Neural progenitor cell (in vitro differentiated cells): ENCODE measurements at places on chromosomes 4 and X.
A peak's percentile ranks its signal among the peaks of the same experiment; 100 is the strongest.

DNA sequence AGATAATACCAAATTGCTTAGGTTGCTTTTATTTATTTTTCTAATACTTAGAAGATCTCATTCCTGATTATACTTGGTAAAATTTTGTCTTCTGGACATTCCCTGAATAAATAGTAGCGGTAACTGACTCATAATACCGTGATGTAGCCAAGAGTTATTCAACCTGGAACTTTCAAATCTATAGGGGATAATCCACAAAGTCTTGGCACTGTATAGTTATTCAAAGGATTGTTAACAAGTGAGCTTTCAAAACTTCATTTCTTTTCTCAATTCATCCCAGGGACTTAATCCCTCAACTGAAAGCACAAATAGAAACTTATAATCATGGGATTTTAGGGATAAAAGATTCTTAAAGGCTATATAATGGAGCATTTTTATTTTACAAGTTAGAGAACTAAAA, 1383.3 kb downstream of the FAM133A start:
- peaks cover 5% of the 10 kb centered on the region for H3K4me1 ChIP-seq
- H3K36me3 ChIP-seq: no peaks in the 10 kb centered on the region
- H3K27ac ChIP-seq: no peak overlapping the region
- no peak overlapping the region for H3K4me3 ChIP-seq

GRCh38 chr4:657834-658667, 16.0 kb downstream of the ATP5ME start:
- no peak for DNase-seq
- no peaks in the 10 kb centered on the region for H3K4me1 ChIP-seq
- no peaks in the 10 kb centered on the region for H3K27me3 ChIP-seq

DNA sequence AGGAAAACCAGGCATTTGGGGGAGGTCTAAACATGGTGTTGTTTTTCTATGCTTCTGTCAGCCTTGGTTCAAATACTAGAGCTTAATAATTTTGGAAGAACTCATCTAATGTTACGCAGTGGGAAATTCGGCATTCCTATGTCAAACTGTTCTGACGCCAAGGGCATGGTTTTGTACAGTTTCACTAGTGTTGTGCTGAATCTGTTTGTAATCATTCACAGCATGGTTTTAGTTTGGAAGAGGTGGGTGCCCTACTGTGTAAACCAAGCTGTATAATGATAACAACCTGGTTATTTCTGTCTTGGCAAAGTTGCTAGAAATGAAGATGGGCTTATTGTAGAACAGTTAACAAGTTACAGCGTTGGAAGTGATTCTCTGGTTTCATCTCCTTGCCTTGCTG, 5.2 kb downstream of the DDX3X start:
- H3K36me3 ChIP-seq: peaks cover 12% of the 10 kb centered on the region
- H3K4me3 ChIP-seq: no peak overlapping the region
- H3K4me1 ChIP-seq: peaks cover 13% of the 10 kb centered on the region
- no peaks in the 10 kb centered on the region for H3K27me3 ChIP-seq
- no peak overlapping the region for H3K27ac ChIP-seq

- no peak overlapping the region for H3K27ac ChIP-seq
- H3K27me3 ChIP-seq: no peaks in the 10 kb centered on the region
- DNase-seq: no peak
- H3K4me1 ChIP-seq: no peaks in the 10 kb centered on the region
- H3K4me3 ChIP-seq: no peak overlapping the region
Measured at GRCh38 chr4:111064342-111064993, 441.6 kb upstream of the PITX2 start.

GRCh38 chr4:76061982-76062381, 12.5 kb upstream of the ART3 start:
- no peak for DNase-seq
- H3K27me3 ChIP-seq: no peaks in the 10 kb centered on the region
- no peaks in the 10 kb centered on the region for H3K36me3 ChIP-seq
- H3K4me3 ChIP-seq: no peak overlapping the region
- H3K4me1 ChIP-seq: peaks cover 7% of the 10 kb centered on the region
- no peak overlapping the region for H3K27ac ChIP-seq

DNA sequence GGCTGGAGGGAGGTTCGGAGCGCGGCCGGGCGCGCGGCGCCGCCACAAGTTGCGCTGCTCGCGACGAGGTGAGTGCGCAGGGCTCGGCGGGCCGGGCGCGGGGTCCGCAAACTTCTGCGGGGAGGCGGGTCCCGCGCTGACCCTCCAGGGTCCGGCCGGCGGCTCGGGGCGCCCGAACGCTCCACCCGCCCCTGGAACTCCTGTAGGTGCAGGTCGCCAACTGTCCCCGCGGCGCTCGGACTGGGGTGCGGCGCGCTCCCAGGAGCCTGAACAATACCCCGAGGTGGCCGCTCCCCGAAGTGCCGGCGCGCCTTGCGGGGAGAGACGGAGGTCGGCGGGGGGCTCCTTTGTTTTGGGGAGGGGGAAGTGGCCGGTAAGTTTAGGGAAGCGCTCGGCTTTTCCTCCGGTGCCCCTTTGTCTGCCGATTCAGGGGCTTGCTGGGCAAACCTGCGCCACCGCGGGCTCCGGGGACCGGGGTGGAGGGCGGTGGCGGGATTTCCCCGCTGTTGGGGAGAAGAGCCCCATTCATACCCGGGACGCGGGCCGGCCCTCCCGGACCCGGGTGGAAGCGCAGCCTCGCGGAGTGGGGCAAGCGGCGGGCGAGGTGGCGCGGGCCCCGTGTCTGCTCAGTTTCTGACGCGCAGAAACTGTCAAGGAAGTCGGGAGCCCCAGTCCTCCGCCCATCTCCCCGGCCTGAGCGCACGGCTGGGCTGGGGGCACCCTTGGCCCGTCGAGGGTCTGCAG, 694 bp downstream of the TBL1X start:
- H3K27me3 ChIP-seq: no peaks in the 10 kb centered on the region
- H3K4me3 ChIP-seq: peak overlapping the region; percentile 78
- H3K36me3 ChIP-seq: no peaks in the 10 kb centered on the region
- H3K27ac ChIP-seq: no peak overlapping the region

GRCh38 chrX:48616576-48616975, 19.3 kb downstream of the WDR13 start:
- no peaks in the 10 kb centered on the region for H3K36me3 ChIP-seq
- H3K27ac ChIP-seq: no peak overlapping the region
- DNase-seq: no peak

- H3K36me3 ChIP-seq: no peaks in the 10 kb centered on the region
- peaks cover 3% of the 10 kb centered on the region for H3K4me1 ChIP-seq
- H3K27ac ChIP-seq: no peak overlapping the region
- H3K4me3 ChIP-seq: no peak overlapping the region
- peak; percentile 57 for DNase-seq
Measured at GRCh38 chrX:14032406-14032805, 2.7 kb upstream of the GEMIN8 start.

DNA sequence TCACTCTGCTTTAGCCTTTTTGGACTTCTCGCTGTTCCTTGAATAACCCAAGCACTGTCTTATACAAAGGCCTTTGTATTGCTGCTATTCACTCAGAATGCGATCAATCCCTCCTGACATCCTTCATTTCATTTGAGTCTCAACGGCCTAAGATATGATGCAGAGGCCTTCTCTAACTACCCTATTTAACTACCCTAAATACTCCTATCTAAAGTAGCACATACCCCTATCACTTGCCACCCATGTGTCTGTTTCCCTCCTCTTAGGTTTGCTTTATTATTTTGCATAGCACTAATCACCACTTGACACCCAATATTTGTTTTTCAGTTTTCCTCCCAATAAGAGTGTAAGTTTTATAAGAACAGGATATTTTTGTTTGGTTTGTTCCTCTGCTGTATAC, 42.3 kb upstream of the ACSL4 start:
- H3K4me3 ChIP-seq: no peak overlapping the region
- H3K27me3 ChIP-seq: no peaks in the 10 kb centered on the region
- no peaks in the 10 kb centered on the region for H3K36me3 ChIP-seq
- H3K27ac ChIP-seq: no peak overlapping the region
- no peak for DNase-seq
- no peaks in the 10 kb centered on the region for H3K4me1 ChIP-seq

- H3K4me3 ChIP-seq: no peak overlapping the region
- H3K36me3 ChIP-seq: peaks cover 3% of the 10 kb centered on the region
- H3K27me3 ChIP-seq: no peaks in the 10 kb centered on the region
Measured at GRCh38 chr4:178395798-178396197, 953.6 kb upstream of the AGA start.

DNA sequence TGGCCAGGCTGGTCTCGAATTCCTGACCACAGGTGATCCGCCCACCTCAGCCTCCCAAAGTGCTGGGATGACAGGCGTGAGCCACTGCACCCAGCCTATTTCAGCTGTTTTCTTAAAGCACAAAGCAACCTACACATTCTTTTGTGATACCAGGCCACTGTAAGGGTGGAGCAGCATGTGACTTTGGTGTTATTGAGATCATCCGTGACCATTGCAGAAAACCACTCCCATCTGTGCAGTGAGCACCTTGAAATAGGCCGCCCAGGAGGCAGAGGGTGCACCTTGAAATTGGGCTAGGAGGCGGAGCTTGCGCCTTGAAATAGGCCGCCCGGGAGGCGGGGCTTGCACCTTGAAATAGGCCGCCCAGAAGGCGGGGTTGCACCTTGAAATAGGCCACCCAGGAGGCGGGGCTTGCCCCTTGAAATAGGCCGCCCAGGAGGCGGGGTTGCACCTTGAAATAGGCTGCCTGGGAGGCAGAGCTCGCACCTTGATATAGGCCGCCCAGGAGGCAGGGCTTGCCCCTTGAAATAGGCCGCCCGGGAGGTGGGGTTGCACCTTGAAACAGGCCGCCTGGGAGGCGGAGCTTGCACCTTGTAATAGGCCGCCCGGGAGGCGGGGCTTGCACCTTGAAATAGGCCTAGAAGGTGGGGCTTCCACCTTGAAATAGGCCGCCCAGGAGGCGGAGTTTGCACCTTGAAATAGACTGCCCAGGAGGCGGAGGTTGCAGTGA, 9.0 kb upstream of the SLC25A6 start:
- peaks cover 9% of the 10 kb centered on the region for H3K36me3 ChIP-seq
- no peaks in the 10 kb centered on the region for H3K27me3 ChIP-seq
- no peak overlapping the region for H3K27ac ChIP-seq

GRCh38 chrX:18401848-18402213, 23.6 kb upstream of the CDKL5 start:
- no peaks in the 10 kb centered on the region for H3K36me3 ChIP-seq
- H3K4me3 ChIP-seq: no peak overlapping the region
- H3K4me1 ChIP-seq: no peaks in the 10 kb centered on the region
- no peak overlapping the region for H3K27ac ChIP-seq

DNA sequence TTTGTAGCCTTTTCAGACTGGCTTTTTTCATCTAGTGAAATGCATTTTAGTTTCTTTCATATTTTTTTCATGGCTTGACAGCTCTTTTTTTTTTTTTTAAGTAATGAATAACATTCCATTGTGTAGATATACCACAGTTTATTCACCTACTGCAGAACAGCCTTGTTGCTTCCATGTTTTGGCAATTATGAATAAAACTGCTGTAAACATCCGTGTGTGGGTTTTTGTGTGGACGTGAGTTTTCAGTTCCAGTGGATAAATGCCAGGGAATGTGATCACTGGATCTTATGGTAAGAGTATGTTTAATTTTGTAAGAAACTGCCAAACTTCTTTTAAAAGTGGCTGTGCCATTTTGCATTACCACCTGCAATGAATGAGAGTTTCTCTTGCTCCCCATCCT, 160.8 kb downstream of the SOWAHB start:
- DNase-seq: no peak
- H3K36me3 ChIP-seq: no peaks in the 10 kb centered on the region
- H3K4me3 ChIP-seq: no peak overlapping the region
- no peak overlapping the region for H3K27ac ChIP-seq
- H3K27me3 ChIP-seq: no peaks in the 10 kb centered on the region
- H3K4me1 ChIP-seq: no peaks in the 10 kb centered on the region

DNA sequence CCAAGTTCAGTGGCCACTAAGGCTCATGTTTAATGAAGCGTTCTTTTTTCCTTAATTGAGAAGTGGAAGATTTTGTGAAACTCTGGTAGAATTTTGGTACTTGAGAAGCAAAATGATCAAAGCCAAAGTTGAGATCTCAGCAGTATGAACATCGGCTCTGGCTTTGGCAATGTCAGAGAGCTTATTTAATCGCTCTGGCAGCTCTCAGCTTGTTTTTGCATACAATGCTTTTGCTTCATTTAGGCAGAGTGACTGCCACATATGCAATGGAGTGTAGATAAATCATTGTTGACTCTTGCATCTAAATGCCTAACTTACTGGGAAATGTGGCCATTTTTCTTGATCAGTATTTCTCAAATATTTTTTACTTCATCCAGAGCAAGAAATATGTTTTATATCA, 135.7 kb downstream of the AASDH start:
- H3K27ac ChIP-seq: no peak overlapping the region
- H3K4me3 ChIP-seq: no peak overlapping the region
- H3K27me3 ChIP-seq: no peaks in the 10 kb centered on the region
- no peak for DNase-seq
- H3K36me3 ChIP-seq: no peaks in the 10 kb centered on the region

DNA sequence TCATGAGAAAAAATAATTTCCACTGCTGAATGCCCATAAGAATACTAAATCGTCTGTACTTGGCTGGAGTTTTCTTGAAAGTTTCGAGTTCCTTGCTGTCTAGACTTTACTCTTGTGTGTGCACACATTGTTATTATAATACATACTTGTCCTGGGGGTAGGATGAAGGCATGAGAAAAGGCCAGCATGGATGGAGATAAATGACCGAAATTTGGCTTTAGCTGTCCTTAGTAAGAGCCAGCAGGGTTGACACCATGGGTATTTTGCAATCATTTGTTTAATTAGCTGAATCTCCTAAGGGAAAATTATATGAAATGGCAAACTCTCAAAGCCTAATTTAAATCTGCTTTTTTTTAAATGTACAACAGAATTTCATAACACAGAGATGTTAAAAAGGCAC, 641.6 kb downstream of the ADGRL3 start:
- no peak for DNase-seq
- no peaks in the 10 kb centered on the region for H3K27me3 ChIP-seq
- H3K4me3 ChIP-seq: no peak overlapping the region
- H3K36me3 ChIP-seq: no peaks in the 10 kb centered on the region

- no peak overlapping the region for H3K4me3 ChIP-seq
- peaks cover 37% of the 10 kb centered on the region for H3K27me3 ChIP-seq
- DNase-seq: peak; percentile 69
- peaks cover 6% of the 10 kb centered on the region for H3K4me1 ChIP-seq
- H3K36me3 ChIP-seq: no peaks in the 10 kb centered on the region
- no peak overlapping the region for H3K27ac ChIP-seq
Measured at GRCh38 chr4:20248155-20248558, 3.5 kb upstream of the SLIT2 start.

GRCh38 chrX:9724711-9725110, 40.9 kb downstream of the GPR143 start:
- DNase-seq: no peak
- no peaks in the 10 kb centered on the region for H3K36me3 ChIP-seq
- H3K4me3 ChIP-seq: no peak overlapping the region
- H3K27ac ChIP-seq: no peak overlapping the region
